ENCODE measurements at places on chromosomes 2 and 18.

DNA sequence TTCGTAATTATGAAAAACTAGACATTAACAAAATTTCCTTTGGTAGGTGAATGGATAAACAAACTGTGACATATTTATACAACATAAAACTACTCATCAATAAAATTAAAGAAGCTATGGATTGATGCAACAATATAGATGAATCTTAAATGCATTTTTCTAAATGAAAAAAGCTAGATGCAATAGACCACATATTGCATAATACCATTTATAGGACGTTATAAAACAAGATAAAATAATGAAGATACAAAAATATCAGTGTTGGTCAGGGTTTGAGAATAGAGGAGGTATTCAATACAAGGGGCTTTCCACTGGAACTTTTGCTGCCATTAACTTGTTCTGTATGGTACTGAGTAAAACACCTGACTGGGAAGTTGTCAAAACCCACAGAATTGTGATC lies 314.4 kb downstream of the GRB14 start:
- DNase-seq, result no peak

GRCh38 chr18:79485788-79486355 lies 90.1 kb downstream of the NFATC1 start:
- no peak for DNase-seq

GRCh38 chr2:13533524-13533922 lies 816.8 kb downstream of the TRIB2 start:
- no peak for DNase-seq

GRCh38 chr2:32626639-32627221 lies 1.1 kb upstream of the TTC27 start:
- no peak for DNase-seq

DNA sequence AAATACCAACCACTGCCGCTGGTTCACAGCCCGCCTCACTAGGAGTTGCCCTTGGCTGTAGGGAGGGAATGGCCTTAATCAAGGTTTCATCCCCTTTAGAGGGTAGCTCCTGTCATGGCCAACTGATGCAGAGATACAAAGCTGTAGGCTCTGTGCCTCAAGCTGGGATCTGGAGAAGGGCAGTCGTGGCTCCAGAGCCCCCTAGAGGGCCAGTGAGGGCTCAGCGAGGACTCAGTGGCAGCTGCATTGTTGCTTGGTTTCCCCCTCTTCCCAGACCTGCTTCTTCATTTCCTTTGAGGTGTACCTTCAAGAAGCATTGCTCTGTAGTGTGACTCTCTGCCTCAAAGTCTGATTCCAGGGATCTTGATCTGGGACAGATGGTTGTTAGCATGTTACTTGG lies 302.1 kb downstream of the LPIN1 start:
- DNase-seq, result peak; percentile 47

DNA sequence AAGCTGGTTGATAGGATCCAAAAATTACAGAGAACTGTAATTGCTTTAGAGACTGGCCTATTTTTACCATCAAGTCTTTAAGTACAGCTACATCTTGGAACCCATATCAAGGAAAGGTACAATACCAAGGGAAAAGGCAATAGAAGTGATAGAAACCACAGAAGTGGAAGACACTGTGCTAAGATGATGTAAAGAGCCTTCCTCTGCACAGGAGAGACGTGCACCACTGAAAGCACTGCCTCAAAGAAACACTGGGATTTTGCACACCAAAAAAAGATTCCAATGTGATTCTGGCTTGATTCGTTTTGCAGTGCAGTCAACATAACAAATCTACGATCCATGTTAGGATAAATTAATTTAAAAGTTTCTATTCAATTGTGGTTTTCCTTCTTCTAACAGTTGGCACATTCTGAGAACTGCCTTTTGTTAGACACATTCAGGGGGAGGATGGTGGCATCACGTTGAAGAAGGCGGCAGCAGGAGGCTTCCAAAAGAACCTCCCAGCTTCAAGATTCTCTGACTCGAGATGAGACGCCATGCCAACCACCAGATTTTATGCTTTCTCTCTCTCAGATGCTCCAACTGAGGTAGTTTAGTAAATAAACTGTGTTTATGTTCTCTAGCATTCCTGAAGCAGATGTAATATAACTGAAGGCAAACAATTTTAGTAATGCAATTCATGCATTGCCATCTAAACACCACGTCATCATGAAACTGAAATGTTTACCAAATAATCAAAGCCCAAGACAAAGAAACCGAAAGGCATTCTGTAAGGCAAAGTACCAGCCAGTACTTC lies 102.9 kb downstream of the BCL2 start:
- peak; percentile 47 for DNase-seq

GRCh38 chr18:52992041-52992440 lies 652.0 kb downstream of the DCC start:
- DNase-seq, result peak; percentile 1

- DNase-seq, result no peak
These were observed 69.0 kb downstream of the ST6GAL2 start for GRCh38 chr2:106816974-106817373.

DNA sequence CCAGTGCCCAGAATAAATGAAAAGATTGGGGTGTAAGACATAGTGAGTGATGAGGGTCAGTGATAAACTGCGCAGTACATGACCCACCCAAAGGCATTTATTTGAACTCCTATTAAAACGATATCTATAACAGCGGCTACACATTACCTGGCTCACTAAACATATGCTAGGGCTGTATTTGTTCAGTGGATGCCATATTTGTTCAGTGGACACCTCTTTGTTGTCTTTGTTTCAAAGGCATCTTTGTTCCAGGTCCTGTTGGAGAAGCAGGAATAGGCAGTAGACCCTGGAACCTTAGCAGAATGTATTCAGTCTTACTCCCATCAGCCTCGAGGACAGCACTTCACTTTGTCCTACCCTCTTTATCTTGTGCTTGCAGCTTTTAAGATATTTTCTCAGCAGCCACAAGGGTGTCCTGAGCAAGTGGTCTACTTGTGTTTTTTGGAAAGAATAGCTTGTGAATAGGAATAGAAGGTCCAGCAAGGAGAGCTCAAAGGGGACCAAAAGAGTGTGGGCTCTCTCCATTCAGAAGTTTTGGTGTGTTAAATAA lies 650.8 kb upstream of the FANCL start:
- peak; percentile 71 for DNase-seq

- DNase-seq, result no peak
These were observed 50.3 kb downstream of the MTERF4 start for GRCh38 chr2:241051578-241052487.

GRCh38 chr2:19871836-19872235 lies 29.9 kb downstream of the TTC32 start:
- DNase-seq, result no peak

GRCh38 chr18:58624011-58624410 lies 4.9 kb downstream of the ALPK2 start:
- DNase-seq, result no peak

GRCh38 chr2:109135359-109136197 lies 6.6 kb downstream of the SH3RF3 start:
- peak; percentile 5 for DNase-seq

- DNase-seq, result peak; percentile 91
These were observed 21.7 kb downstream of the DDX18 start for GRCh38 chr2:117835990-117836760.

DNA sequence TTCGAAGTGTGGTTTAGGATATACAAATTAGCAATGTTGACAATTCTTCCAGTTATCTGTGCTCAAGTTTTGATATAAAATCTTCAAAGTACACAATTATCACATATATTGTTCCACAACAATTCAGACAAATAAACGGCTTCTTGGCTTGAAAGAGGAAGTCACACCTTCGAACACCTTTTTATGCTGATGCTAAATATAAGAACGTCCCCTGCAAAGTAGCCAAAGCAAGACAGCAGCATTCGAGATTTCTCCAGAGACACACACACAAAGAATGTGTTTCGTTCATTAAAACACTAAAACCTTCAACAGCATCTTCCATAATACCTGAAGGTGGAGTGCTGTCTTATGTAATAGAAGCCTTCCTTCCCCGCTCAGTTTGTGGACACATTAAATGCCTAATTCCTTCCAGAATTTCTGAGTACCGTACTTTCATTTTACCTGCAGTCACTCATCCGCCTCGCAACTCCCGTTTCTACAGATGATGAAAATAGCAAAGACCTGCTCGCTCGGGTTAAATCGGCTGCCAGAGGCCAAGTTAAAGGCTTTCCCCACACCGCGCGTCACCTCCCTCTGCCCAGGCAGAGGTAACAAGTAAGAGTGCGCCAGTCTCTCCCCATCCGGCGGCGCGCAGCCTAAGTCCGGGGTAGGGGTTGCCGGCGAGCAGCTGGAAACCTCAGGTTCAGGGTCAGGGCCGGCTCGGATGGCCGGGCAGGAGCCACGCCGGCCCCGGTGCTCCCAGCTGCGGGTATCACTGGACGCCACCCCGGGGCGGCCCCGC lies 847 bp downstream of the SERPINE2 start:
- peak; percentile 72 for DNase-seq

- DNase-seq, result no peak
These were observed 37.5 kb downstream of the CABLES1 start for GRCh38 chr18:23172591-23173380.

DNA sequence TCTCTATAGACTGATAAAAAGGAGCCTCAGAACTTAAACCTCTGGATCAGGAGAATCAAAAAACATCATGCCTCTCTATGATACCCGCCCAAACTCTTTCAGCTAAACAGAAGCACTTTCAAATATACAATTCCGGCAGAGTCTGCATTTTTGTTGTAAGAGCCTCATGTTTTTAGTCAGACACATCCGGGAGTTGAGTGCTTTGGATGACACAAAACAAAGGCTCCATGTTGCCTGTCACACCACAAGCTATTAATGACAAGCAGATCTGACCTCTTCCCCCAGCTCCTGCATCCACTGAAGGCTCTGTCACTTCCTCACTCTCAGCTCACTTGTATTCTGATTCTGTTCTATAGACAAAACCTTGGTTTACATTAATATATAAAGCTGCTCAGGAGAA lies 33.2 kb downstream of the SLC38A11 start:
- no peak for DNase-seq

GRCh38 chr2:182894174-182894573 lies 27.7 kb upstream of the FRZB start:
- no peak for DNase-seq

GRCh38 chr18:27652480-27653121 lies 467.5 kb upstream of the CHST9 start:
- DNase-seq, result no peak

GRCh38 chr18:65547046-65547445 lies 203.8 kb upstream of the CDH7 start:
- no peak for DNase-seq

GRCh38 chr2:143279672-143280071 lies 150.5 kb downstream of the ARHGAP15 start:
- DNase-seq, result no peak

DNA sequence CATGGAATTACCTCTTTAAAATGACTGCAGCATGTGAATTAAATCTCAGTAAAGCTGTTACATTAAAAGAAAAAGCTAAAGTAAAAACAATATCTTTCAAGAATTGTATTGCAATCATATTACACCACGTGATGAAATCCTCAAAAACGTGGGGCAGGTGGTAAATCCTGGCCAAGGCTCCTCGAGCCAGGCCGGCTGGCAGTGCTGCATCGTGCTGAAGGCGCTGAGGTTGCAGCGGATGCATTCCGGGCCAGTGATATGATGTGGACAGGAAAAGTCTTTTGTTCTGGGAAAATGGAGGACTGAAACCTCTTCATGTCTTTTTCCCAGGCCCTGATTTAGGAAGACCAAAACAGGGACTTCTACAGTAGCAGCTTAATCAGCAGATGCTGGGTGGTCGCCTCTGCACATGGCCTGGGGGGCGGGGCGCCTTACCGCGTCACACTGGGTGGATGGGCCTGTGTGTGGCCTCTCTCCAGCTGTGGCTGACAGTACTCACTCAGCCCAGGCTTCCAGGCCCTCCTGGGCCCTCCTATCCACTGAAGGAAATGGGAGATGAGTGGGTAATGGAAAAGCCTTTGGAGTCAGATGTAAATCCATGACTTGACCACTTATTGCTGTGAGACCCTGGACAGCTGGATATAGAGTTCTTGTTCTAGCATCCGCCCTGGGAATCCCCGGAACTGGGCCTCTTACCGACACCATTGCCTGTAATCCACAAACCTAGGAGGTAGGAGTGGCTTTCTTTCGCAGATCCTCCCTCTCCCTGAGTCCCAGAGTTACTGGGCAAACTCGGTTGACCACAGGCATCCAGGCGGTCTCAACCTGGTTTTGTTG lies 45.1 kb downstream of the PROC start:
- DNase-seq, result no peak

DNA sequence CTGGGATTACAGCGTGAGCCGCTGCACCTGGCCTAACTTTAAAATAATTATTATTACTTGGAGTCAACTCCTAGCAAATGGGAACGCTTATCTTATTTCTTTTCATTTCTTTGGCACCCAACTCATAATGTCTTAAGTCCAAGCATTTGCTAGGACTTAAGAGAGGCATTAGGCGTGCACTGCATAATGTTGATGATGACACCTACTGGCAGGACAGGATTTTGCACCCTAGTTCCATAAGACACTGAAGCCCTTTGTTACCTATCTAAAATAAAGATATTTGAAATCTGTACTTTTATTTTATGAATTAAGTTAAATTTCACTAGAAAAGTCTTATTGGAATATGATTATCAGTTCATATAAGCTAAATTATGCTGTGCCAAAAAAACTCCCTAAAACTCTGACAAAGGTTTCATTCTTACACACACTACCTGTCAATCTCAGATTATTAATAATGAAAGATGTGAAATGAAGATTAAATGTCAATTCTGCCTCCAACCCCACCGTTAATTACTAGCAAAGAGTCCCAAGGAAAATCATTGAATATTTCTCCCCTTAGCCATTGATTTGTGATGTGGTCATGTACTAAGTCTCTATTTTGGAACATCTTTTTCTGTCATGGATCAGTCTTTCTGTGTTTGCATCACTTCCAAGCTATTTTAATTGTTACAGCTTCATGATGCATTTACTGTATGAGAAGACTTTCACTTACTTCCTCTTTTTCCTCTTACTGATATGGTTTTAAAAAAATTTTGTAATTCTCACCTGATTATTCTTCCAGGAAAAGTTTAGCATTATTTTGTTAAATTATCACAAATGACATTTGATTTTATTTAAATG lies 12.7 kb upstream of the CDH2 start:
- peak; percentile 76 for DNase-seq

- no peak for DNase-seq
These were observed 178.0 kb upstream of the SPOPL start for GRCh38 chr2:138323382-138324067.

GRCh38 chr2:219384859-219385258 lies 2.9 kb downstream of the DNPEP start:
- DNase-seq, result no peak
